Adrenal gland (tissue), 19 donors: ENCODE measurements at places on chromosomes 16 and 17. TPM values are rescaled to one million over a fixed set of nuclear protein-coding genes. Genes with fewer than 3 reads are reported as not detected.

- no peaks in the 10 kb centered on the region for H3K27me3 ChIP-seq
- no peak overlapping the region for H3K4me3 ChIP-seq
- no peak for DNase-seq
- no peak overlapping the region for H3K27ac ChIP-seq
- H3K36me3 ChIP-seq, result no peaks in the 10 kb centered on the region
Observed at GRCh38 chr17:43553573-43553972, 7.4 kb upstream of the ETV4 start.

- no peaks in the 10 kb centered on the region for H3K27me3 ChIP-seq
- no peaks in the 10 kb centered on the region for H3K36me3 ChIP-seq
Observed at GRCh38 chr16:772959-773358, 12.4 kb downstream of the MSLN start.

DNA sequence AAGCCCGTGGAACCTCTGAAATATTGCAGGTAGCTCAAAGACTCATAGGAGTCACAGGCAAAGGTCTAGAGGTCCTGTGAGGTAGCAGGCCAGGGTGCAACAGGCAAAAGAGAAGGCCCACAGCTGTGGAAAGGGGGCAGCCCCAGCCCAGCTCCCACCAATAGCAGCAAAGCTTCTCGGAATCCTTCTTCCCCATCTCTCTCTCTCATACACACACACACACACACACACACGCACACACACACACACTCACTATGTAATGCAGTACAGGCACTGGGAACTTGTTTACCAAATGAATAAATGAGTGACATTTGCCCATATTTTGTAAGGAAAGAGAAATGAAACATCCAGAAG lies 16.8 kb upstream of the SUPT4H1 start:
- no peaks in the 10 kb centered on the region for H3K36me3 ChIP-seq
- H3K4me1 ChIP-seq, result peaks cover 33% of the 10 kb centered on the region
- no peak for DNase-seq

DNA sequence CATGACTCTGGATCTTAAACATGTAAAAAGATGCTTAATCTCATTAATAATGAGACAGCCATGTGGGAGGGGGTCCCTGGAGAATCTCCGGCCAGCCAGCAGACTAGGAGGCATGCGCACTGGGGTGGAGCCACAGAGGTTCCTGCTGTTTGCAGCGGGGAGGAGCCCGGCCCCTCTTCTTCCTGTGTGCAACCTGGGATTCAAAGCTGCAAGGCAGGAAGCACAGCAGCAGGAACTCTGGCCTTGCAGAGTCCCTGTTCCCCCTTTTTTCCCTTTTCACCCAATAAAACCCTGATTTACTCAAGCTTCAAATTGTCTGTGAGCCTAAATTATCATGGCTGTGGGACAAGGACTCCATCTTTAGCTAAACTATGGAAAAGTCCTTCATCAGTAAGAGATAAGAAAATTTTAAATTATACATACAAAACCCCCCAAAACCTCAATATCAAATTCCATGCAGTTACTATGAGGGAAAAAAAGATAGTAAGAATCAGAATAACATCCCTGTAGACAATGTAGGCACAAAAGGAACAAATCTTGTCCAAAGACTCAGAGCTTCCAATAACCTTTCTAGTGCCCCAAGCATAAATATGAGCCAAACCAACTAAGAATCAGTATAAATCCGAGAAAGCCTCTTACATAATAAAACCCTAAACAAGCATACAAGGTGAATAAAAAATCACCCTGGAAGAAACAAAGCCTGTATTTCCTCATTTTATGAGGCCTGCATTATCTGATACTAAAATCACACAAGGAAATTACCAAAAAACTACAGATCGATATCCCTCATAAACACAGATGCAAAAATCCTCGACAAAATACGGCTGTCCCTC lies 12.1 kb downstream of the CFDP1 start:
- H3K4me1 ChIP-seq, result peaks cover 42% of the 10 kb centered on the region
- no peaks in the 10 kb centered on the region for H3K36me3 ChIP-seq
- peak overlapping the region; percentile 9 for H3K27ac ChIP-seq
- no peak overlapping the region for H3K4me3 ChIP-seq
- peak; percentile 47 for DNase-seq

CAPNS2 gene
- 0.32 TPM for total RNA-seq

DNA sequence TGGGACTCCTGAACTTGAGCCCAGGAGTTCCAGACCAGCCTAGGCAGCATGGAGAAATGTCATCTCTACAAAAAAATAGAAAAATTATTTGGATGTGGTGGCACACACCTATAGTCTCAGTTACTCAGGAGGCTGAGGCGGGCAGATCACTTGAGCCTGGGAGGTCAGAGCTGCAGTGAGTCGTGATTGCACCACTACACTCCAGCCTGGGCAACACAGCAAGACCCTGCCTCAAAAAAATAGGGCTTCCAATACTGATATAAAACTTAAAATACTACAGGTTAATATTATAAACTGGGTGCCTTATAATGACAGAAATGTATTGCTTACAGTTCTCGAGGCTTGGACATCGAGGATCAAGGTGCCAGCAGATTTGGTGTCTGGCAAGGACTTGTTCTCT lies 10.6 kb downstream of the CES2 start:
- H3K4me1 ChIP-seq, result peaks cover 5% of the 10 kb centered on the region
- no peak overlapping the region for H3K4me3 ChIP-seq
- H3K27ac ChIP-seq, result no peak overlapping the region
- no peaks in the 10 kb centered on the region for H3K27me3 ChIP-seq

DNA sequence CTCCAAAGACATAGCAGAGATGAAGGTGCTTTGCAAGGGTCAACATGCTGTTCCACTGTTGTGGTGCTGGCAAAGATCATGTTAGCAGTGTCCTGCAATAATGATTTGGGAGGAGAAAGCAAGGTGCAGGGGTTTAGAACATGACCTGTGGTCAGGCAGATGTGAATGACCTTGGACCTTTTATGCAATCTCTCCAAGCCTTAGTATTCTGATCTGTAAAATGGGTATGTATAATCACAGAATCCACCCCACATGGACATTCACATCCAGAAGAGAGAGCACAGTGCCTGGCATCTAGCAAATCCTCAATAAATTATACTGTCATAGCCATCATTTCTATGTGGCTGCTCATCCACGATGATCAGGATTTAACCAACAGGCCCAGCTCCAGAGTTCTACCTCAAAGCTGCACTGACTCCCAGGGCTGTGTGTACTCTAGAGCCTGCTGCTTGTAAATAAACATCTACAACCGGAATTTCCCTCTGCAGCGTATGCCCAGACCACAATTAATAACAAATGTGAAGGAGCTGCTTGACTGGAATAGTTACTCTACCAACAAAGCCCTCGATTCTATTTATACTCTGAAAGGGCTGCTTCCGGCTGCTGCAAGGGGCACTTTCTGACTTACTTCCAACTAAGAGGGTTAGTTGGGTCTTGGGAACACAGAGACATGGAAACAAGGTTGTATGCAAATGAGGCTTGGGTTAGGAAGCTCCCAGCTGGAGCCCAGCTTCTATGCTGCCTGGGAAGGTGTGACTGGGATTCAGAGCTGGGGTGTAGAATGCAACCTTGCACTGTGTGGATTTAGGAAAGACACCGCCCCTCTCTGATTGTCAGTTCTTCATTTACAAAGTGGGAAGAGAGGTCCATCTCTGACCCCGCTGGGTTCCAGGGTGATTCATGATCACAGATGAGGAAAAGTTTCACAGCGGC lies 265.2 kb downstream of the XYLT1 start:
- H3K4me1 ChIP-seq, result no peaks in the 10 kb centered on the region
- H3K4me3 ChIP-seq, result no peak overlapping the region
- H3K27me3 ChIP-seq, result no peaks in the 10 kb centered on the region
- H3K27ac ChIP-seq, result no peak overlapping the region

GRCh38 chr16:82726306-82726705 lies 99.5 kb downstream of the CDH13 start:
- H3K27ac ChIP-seq, result no peak overlapping the region
- H3K4me1 ChIP-seq, result no peaks in the 10 kb centered on the region
- no peaks in the 10 kb centered on the region for H3K36me3 ChIP-seq
- DNase-seq, result no peak
- H3K4me3 ChIP-seq, result no peak overlapping the region
- H3K27me3 ChIP-seq, result no peaks in the 10 kb centered on the region

DNA sequence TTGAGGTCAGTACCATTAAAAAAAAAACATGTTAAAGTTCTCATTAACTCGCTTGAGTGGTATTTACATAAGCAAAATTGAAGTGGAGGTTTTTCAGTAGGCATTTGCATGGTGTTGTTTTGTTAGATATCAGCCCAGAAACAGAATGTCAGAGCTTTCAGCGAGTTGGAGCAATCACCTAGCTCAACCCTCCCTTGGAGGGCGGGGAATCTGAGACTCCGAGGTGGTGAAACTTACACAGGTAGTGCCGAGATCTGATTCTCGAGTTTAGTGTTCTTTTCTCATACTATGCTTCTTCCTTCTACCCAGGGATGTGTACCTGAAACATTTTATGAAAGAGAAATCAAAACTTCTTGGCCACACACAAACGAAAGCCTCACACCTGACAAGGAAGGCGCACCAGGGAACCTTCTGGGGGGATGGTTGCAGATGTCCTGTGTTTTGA lies 6.6 kb downstream of the SEC14L1 start:
- peaks cover 97% of the 10 kb centered on the region for H3K4me1 ChIP-seq
- H3K27ac ChIP-seq, result peak overlapping the region; percentile 82
- H3K36me3 ChIP-seq, result no peaks in the 10 kb centered on the region

TEX14 gene
- 0.69 TPM for total RNA-seq

WNK4 gene
- total RNA-seq, result not detected
